ENCODE measurements at places on chromosomes 1 and 21.

GRCh38 chr1:13462682-13463081 is 51.1 kb downstream of the LRRC38 start:
- no peak for DNase-seq

GRCh38 chr1:64235181-64235580 is 31.8 kb downstream of the UBE2U start:
- peak; percentile 56 for DNase-seq

DNA sequence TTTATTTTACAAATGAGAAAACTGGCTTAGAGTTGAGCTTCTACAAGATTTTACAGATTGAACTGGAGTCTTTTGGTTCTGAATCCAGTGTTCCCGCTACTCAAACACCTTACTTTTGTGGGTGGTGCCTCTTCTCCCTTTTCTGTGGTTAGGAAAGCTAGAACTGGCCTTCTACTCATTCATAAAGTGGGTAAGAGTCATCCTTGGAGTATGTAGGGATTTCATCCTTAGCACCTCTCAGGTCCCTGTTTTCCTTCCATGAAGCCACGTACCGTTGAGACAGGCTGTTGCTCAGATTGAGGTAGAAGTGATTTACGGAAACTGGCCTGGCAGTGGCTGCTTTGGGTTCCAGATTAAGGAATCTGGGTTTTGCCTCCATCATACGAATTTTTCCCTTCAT is 35.8 kb downstream of the WNT4 start:
- DNase-seq = no peak

GRCh38 chr1:154772056-154772455 is 98.0 kb downstream of the KCNN3 start:
- no peak for DNase-seq

GRCh38 chr1:220550811-220551399 is 23.0 kb downstream of the MARK1 start:
- no peak for DNase-seq

DNA sequence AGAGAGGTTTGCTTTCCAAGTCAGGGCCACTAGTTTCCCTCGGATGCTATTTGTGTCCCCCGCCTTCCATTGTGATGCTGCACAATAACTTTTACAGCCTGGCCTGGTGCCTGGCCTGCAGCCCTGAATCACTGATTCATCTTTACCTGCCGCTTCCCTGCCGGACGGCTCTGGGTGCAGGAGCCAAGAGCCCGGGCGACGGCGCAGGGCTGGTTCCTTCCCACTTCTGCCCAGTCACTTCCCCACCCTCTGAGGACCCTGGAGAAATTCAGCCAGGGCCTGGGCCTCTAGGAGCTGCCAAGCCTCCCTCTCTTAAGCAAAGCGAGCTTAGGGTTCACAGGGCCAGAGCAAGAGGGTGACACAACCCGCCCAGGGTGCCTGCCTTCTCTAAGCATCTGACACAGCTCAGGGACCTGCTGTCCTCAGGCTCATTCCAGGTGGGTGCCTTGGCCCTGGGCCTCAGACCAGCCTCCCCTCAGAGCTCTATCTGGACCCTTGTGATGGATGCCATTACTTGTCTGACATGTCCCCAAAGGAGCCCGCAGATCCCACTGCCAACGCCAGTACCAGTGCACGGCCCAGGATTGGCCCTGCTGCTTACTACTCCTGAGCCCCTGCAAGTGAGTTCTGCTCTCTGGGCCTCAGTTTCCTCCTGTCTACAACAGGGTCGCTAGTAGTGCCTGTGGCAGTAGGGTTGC is 381.0 kb upstream of the VAMP3 start:
- no peak for DNase-seq

GRCh38 chr1:95006681-95007080 is 66.1 kb downstream of the ALG14 start:
- no peak for DNase-seq

DNA sequence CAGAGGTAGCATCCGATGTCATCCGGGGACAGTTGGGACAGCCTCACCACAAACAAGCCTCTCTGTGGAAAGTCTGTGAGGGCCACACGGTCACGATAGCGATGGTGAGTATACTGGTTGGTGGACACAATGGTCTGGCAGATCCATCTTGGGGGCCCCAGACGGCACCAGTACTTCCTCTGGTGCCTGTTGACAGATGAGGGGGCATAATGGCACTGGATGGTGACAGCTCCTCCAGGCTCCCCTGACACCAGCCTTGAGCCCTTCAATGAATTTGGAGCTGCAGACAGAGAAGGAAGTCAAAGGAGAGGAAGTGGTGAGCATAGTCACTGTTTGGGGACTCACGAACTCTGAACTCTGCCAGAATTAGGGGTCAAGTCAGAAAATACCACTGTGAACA is 8.0 kb downstream of the FCAMR start:
- DNase-seq = no peak

GRCh38 chr1:9281071-9281827 is 11.4 kb upstream of the SPSB1 start:
- no peak for DNase-seq

DNA sequence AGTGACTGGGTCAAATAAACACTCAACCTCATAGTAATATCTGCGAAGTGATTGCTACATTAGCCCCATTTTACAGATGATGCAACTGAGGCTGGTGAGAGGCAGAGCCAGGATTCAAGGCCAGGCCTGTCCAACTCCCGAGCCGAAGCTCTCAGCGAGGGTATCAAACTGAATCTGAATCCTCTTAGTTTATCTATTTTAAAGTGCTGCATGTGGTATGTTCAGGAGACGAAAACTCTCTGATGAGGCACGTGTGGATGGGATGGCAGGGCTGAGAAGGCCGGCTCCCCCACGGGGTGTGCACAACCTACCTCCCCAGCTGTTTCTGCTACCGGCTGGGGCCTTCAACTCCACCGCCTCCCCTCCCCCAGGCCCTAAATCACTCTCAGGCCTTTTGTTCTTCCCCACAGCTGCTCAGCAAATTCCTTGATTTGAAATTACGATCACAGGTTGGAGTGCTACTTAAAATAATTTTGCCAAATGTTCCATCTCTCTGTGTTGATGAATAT is 171.8 kb downstream of the TOMM20 start:
- no peak for DNase-seq

GRCh38 chr1:23473037-23473800 is 10.8 kb downstream of the ASAP3 start:
- DNase-seq = no peak

DNA sequence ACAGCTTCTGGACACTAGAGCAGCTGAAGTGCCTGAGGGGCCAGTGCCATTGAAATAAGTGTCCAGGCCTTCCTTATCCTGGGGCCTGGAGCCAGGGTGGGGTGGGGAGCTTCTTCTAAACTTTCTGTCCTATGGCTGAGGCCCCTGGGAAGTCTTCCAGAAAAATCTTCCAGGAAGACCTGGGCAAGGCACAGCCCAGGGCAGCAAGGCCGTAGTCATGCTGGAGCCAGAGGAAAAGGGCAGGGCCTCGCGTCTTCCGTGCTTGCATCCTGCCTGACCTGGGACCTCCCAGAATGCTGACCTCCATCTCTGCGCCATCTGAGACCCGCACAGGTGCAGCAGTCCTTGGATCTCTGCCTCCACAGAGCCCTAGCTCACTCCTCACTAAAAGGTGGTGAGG is 96.7 kb upstream of the SLC44A3 start:
- no peak for DNase-seq

DNA sequence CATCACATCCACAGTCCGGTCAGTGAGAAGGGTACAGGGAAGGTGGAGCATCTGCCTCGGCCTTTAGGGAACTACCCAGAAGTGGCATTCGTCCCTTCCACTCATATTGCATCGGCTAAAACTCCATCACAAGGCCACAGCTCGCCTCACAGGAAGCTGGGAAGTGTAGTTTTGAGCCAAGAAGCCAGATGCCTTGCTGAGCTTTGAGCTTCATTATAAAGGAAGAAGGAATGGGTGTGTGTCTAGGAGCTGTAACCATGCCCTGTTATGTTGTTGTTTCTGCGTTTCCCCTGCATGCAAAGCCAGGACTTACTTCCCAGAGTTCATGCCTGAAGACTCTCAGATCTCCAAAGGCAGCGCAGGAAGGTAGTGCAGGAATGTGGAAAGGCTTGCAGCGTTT is 61.1 kb downstream of the OPTC start:
- no peak for DNase-seq

GRCh38 chr1:219805191-219805590 is 123.2 kb downstream of the SLC30A10 start:
- no peak for DNase-seq

- DNase-seq = no peak
Measured at GRCh38 chr1:47791879-47792608, 205.1 kb downstream of the TRABD2B start.

DNA sequence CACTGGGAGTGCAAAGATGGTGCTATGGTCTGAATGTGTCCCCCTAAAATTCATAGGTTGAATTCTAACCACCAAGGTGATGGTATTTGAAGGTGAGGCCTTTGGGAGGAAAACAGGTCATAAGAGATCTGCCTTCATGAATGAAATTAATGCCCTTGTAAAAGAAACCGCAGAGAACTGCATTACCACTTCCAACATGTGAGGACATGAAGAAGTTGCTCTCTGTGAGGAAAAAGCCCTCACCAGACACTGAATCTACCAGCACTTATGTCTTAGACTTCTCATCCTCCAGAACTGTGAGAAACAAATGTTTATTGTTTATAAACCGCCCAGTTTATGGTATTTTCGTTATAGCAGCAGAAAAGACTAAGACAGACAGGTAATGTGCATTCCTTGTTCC is 224.7 kb upstream of the C1orf87 start:
- no peak for DNase-seq

GRCh38 chr1:27331426-27331825 is 9.5 kb downstream of the TMEM222 start:
- no peak for DNase-seq

- peak; percentile 21 for DNase-seq
Measured at GRCh38 chr21:25638660-25639550, at the start of gene JAM2. Gene JAM2, plus strand, starts transcription at chr21:25639258. Its CDS starts 564 bp downstream, at chr21:25639822.

DNA sequence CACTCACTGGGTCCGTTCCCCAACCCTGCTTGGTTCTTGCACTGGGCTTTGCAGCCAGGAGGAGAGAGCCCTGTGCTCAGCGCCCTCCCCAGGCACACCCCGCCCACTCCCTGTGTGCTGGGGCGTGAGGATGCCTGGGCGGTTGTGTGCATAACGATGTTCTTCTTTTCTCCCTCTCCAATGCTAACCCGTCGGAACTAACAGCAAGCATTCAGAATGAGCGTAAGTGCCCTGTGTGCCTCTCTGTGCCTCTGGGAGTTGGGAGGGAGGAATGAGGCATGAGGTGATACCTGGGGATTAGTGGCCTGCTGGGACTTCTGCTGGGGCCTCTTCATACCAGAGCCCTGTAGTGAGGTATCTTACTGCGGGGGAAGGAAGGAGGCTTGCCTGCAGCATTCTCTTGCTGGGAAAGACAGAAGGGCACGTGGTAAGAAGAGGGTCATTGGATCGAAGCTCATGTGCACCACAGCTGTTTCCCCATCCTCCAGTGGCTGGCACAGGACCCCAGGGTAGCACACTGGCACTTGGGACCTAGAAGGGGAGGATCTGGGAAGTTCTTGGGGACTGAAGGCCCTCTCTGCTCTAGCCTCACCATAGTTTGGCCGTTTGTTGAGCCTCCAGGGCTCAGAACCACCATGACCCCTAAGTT is 79.8 kb downstream of the NFASC start:
- DNase-seq = no peak

DNA sequence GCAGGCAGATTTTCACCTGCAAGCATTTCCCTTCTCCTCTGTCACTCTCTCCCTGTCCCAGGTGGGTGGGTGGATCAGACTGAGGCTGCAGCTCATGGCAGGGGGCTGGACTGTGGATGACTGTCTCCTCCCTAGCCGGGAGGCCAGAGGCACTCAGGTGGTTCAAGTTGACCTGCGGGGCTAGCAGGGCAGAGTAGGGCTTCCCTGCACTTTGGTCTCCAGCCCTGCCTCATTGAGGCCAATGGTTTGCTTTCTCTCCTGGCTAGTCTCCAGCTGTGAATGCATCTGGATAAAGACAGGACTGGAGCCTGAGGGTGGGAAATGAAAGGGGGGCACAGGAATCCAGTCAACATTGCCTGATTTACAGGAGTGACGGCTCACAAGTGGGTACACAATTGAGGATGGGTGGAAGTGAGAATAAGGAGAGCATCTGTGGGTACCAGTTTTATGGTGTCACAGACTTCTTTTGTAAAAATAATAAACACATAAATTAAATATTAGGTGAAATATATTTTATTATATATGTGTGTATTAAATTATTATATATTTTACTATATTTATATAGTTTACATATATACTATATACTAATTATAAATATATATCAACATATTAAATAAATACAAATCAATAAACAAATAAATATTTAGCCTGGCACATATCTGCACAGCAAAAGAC is 25.6 kb downstream of the RUNX1 start:
- DNase-seq = peak; percentile 46

DNA sequence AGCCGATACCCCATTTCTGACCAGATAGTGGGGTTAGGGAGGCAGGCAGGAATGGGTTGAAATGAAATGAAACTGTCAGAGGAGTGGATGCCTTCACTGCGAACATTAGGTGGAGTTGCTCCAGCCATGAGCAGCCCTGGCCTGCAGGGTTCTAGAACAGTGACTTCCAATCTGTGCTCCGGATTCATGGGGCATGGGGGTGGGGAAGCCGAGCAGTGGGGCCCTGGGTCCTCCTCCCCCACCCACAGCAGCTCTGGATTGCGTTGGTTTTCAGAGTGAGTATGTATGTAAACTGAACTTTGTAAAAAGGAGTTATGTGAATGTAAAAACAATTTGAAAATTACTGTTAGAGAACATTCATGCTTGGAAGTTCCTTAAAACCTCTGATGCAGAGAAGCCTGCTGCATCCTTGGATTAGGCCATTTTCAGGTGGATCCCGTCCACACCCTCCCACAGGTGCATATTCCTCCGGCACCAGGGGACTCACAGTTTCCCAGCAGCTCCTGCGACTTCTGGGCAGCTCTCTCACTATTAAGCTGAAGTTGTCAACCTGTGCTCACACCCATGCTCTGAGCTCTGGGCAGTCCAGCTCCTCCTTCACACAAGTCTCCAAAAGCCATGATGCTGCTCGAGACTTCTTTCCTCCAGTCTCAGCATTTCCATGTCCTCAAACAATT is 54.4 kb upstream of the EDN2 start:
- no peak for DNase-seq

- DNase-seq = no peak
Measured at GRCh38 chr1:99397863-99398262, 133.6 kb downstream of the PLPPR4 start.

- DNase-seq = no peak
Measured at GRCh38 chr1:43518935-43519686, 11.6 kb upstream of the PTPRF start.

GRCh38 chr1:71390518-71390917 is 309.7 kb upstream of the ZRANB2 start:
- no peak for DNase-seq

DNA sequence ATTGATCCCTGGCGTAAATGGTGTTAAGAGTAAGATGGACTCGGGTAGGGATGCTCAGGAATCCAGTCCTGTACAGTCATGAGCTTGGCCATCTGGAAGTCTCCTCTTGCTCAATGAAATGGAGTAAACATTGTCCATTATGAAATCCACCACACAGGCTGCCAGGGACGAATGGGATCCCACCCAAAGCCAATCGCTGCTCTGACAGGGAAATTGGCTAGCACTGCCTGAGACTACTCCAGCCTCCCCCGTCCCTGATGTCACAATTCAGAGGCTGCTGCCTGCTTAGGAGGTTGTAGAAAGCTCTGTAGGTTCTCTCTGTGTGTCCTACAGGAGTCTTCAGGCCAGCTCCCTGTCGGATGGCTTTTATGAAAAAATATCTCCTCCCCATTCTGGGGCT is at the start of gene HSD11B1:
HSD11B1 (plus strand) TSS at position 263 of the 400 bp plus-strand sequence; CDS start at position 360, 97 bp downstream.
- no peak for DNase-seq

GRCh38 chr1:38872401-38873026 is 634 bp downstream of the MYCBP start:
- peak; percentile 27 for DNase-seq

GRCh38 chr1:77506771-77507170 is 175.7 kb downstream of the ZZZ3 start:
- no peak for DNase-seq

GRCh38 chr1:94660994-94661393 is 119.4 kb upstream of the F3 start:
- DNase-seq = no peak

Measured in small intestine (tissue), 16 donors.